Calu3 (cell line): ENCODE measurements at places on chromosomes 4 and X. TPM values are rescaled to one million over a fixed set of nuclear protein-coding genes. Genes with fewer than 3 reads are reported as not detected.

The MMRN1 gene
- total RNA-seq, result not detected in 2 replicates

The NPY2R gene
- not detected in 2 replicates for total RNA-seq

The OCRL gene
- total RNA-seq, result 29.6 and 30.7 TPM in 2 replicates

The RRAGB gene
- 16.5 and 19.3 TPM in 2 replicates for total RNA-seq

The SNCA gene
- total RNA-seq, result 27.6 and 36.8 TPM in 2 replicates

DNA sequence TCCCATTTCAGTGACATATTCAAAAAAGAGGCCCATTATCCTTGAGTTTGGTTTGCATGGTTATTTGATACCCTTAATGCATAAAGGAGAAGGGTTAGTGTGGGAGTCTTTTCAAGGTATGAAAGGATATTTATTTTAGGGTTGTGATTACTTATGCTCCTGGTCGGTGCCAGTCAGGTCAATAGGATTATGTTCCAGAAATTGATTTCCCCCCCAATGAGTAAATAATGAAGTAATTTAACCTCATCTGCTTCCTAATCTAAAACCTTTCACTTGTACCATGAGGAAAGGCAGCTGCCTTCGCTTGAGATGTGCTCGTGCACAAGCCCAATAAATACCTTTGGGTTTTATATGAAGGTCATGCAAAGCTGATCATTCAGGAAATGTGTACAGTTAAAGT lies 55.0 kb upstream of the NR0B1 start:
- DNase-seq, result peak; percentile 3
- no peak overlapping the region for H3K27ac ChIP-seq
- H3K36me3 ChIP-seq, result no peaks in the 10 kb centered on the region

DNA sequence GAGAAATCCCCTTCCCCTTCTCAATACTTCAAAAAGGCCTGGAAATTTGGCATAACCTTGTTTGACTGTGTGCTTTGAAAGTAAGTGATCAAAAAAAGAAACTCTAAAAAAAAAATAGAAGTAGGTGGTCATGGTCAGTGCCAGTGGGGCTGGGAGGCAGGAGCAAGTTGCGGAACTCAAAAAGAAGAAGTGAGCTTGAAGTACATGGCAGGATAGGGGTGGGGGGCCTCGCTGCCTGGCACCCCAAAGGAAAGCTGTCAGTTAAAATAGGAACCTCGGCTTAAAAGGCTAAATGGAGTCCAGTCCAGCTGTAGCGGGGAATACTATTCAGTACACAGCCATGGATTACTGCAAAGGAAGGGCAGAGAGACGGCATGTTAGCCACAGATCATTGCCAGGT lies 12.2 kb upstream of the NKRF start:
- no peak overlapping the region for H3K4me3 ChIP-seq
- H3K27me3 ChIP-seq, result peaks cover 26% of the 10 kb centered on the region
- no peaks in the 10 kb centered on the region for H3K36me3 ChIP-seq
- H3K4me1 ChIP-seq, result peaks cover 7% of the 10 kb centered on the region

GRCh38 chr4:145531223-145531622 lies 49.6 kb downstream of the SMAD1 start:
- DNase-seq, result no peak
- no peaks in the 10 kb centered on the region for H3K27me3 ChIP-seq
- H3K4me1 ChIP-seq, result no peaks in the 10 kb centered on the region
- no peak overlapping the region for H3K4me3 ChIP-seq
- H3K27ac ChIP-seq, result no peak overlapping the region

DNA sequence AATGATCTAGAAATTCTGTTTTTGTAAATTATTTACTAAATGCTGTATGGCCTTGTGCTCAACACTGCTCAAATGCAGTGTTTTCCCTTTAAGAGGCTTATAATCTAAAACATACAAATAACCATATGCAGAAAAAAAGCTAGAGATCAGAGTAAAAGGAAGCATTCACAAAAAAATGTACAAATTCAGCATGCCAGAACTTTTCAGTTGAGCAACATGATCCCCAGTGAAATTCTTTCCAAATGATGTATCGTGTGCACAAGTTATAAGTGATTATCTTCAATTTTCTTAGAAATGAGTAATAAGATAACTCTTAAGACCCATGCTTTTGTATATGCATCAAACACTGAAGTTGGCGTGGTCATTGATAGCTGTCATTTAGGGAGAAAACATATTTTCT lies 5.0 kb downstream of the GPC3 start:
- peaks cover 19% of the 10 kb centered on the region for H3K27me3 ChIP-seq
- no peak for DNase-seq
- H3K27ac ChIP-seq, result no peak overlapping the region

DNA sequence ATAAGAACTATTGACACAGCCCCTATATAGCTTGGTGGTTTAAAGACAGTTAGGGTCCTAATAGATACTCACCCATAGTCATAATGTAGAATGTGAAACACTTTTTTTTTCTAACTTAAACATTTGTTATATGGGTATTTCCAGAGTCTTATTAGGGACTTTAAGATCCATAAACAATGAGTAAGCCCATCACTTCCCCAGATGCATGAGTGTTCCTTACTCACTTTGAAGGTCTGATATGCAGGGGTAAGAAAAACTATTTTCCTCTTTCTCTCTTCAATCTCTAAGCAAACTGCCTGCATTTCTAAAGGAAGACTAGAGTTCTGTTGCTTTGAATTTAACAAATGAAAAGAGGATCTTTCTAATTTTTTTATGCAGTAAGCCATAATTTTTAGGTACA lies 443.6 kb upstream of the PITX2 start:
- no peak overlapping the region for H3K27ac ChIP-seq
- H3K36me3 ChIP-seq, result no peaks in the 10 kb centered on the region
- no peak overlapping the region for H3K4me3 ChIP-seq
- H3K4me1 ChIP-seq, result no peaks in the 10 kb centered on the region
- no peak for DNase-seq

- DNase-seq, result no peak
- no peaks in the 10 kb centered on the region for H3K36me3 ChIP-seq
Observed at GRCh38 chr4:40881851-40882250, 132.1 kb downstream of the NSUN7 start.

DNA sequence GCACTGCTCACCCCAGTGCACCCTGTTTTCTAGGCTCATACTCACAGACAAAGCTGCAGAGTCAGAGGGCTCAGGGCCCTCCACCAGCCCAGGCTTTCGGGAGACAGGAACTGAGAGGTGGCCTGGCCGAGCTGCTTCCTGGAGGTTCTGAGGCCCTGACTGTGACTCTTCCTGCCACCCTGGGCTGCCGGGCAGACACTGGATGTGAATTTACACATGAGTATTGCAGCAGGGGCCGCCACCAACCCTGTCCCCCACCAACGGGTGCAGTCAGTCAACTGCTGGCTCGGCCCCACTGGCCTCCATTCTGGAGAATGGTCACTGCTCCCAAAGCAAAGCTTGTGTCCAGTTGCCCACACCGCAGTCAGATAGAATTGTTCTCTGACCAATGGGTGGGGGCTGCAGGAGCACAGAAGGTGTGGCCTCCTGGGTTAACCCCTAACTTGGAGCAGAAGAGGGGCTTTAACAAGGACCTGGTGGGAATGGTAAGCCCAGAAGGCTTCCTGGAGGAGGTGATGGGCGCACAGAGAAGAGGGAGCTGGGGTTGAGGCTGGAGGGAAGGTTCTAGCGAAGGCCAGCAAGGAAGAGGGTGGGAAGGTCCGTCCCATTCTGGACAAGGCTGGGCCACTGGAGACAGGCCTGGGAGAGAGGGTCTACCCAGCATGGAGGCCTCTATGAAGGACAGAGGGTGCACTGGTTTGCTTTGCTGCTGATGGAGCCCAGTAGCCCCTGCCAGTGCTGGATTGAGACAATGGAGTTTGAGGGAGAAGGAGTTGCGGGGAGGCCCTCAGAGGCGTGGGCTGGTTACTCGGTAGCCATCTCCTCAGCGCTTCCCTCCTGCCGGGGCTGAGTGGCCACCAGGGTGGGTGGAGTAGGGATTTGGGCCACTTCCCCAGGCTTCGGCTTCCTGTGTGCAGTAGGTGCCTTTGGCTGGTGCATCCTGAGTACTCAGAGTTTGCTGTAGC lies 135.3 kb downstream of the CPZ start:
- peaks cover 6% of the 10 kb centered on the region for H3K36me3 ChIP-seq
- no peaks in the 10 kb centered on the region for H3K4me1 ChIP-seq
- H3K4me3 ChIP-seq, result no peak overlapping the region
- H3K27ac ChIP-seq, result no peak overlapping the region
- peaks cover 39% of the 10 kb centered on the region for H3K27me3 ChIP-seq

- no peak overlapping the region for H3K4me3 ChIP-seq
- H3K27ac ChIP-seq, result no peak overlapping the region
- no peaks in the 10 kb centered on the region for H3K36me3 ChIP-seq
- no peak for DNase-seq
- H3K27me3 ChIP-seq, result no peaks in the 10 kb centered on the region
- peaks cover 19% of the 10 kb centered on the region for H3K4me1 ChIP-seq
Observed at GRCh38 chrX:123083924-123084323, 100.2 kb upstream of the GRIA3 start.

DNA sequence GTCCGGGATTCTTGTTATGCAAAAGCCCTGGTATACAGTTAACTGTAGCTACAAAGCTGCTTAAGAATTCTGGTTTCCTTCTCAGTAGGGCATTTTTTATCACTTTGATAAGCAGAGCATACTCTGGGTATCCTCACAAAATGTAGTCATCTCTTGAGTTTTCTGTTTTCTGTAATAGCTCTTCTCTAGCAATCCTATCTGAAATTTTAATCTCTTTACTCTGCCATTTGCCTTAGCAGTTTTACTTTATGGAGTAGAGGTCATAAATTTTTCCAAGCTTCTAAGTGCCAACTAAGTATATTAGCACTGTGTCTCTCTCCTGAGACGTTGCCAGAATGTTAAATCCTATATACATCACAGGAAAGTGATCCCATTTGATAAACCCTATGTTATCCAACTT lies 28.0 kb upstream of the BANK1 start:
- H3K4me1 ChIP-seq, result no peaks in the 10 kb centered on the region
- no peaks in the 10 kb centered on the region for H3K27me3 ChIP-seq
- H3K27ac ChIP-seq, result no peak overlapping the region
- H3K36me3 ChIP-seq, result no peaks in the 10 kb centered on the region
- DNase-seq, result no peak
